ENCODE measurements at places on chromosomes 11 and 22. TPM values are rescaled to one million over a fixed set of nuclear protein-coding genes. Genes with fewer than 3 reads are reported as not detected.

- no peak for DNase-seq
Measured at GRCh38 chr11:73384531-73384871, 8.3 kb downstream of the RELT start.

- DNase-seq = no peak
Measured at GRCh38 chr11:35909511-35910265, 34.2 kb upstream of the LDLRAD3 start.

- no peak for DNase-seq
Measured at GRCh38 chr22:31848411-31848810, 94.6 kb downstream of the DEPDC5 start.

DNA sequence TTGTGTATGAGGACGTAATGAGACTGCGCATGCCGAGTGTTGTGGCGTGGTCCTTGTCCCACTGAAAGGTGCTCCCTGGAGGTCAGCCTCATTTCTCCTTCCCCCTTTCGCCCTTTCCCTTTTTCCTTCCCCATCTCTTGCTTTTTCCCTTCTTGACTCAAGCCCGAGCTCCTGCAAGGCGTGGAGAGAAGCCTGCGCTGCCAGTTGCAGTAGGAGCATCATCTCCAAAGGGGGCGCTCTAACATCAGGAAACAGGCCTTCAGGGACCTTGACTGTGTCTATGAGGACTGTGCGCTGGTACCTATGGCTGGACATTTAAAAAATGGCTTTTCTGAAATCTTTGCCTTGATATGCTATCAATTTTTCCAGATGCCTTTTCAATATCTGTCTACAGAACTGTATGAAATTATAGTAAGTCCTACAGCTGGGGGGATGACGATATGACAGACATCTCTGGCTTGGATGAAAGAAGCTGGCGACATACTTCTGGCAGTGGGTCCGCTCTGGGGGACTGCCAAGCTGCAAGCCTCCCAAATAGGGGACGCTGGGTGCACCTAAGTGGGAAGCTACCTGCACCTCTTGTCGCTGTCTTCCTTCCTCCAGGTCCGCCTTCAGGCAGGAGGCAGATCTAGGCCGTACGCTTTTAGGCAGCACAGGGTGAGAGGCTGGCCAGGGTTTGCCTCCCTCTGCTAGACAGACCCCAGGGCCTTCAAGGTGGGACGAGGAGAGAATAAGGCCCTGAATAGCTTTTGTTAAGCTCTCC, 96.5 kb downstream of the NXPE2 start:
- DNase-seq = no peak

C1QTNF4 gene
- total RNA-seq = 7.1 TPM

TMEM151A gene
- total RNA-seq = 0.08 TPM

CNGA4 gene
- 0.14 TPM for total RNA-seq

MMP1 gene
- total RNA-seq = 3.7 TPM
